ENCODE measurements at places on chromosomes 3 and 15.

DNA sequence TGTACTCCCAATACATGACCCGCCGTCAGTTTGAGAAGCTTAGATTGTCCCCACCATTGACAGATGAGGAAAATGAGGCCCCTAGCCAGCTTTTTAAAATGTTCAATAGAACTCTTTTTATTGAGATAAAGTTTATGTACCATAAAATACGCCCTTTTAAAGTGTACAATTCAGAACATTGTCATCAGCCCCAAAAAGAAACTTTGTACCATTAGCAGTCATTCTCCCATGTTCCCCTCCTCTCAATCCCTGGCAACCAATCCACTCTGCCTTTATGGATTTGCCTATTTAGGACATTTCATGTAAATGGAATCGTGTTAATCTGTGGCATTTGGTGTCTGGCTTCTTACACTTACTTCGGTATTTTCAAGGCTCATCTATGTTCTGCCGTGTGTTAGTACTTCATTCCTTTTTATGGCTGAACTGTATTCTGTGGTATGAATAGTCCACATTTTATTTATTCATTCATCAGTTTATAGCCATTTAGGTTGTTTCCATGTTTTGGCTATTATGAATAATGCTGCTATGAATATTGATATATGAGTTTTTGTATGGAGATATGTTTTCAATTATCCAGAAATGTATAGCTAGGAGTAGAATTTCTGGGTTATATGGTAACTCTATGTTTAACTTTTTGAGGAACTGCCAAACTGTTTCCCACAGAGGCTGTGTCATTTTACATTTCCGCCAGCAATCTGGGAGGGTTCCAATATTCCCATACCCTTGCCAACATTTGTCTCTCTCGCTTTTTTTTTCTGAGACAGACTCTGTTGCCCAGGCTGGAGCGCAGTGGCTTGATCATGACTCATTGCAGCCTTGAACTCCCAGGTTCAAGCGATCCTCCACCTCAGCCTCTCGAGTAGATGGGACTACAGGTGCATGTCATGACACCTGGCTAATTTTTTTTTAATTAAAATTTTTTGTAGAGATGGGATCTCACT lies 15.3 kb upstream of the PTPN23 start:
- DNase-seq: no peak

GRCh38 chr3:15071699-15072098 lies 6.6 kb upstream of the MRPS25 start:
- DNase-seq: no peak

- DNase-seq: no peak
Measured at GRCh38 chr15:58141894-58142293, 3.7 kb downstream of the AQP9 start.

GRCh38 chr15:69843276-69843899 lies 254.3 kb downstream of the TLE3 start:
- no peak for DNase-seq

DNA sequence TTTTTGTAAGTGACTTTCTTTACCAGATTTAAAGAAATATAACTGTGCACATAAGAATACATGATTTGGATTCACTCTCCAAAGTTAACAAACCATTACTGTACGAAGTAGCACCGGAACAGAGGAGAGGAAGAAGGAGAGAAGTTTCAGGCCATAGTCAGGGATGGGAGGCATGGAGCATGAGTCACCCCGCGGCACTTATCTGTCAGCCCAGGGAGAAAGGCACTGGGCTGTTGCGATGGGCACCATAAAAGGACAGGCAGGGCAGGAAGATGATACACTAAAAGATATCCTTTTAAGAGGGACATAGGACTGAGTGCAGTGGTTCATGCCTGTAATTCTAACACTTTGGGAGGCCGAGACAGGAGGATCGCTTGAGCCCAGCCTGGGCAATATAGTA lies 37.0 kb downstream of the TTC23 start:
- DNase-seq: no peak

- DNase-seq: no peak
Measured at GRCh38 chr3:127684871-127685707, 12.3 kb downstream of the ABTB1 start.

- no peak for DNase-seq
Measured at GRCh38 chr3:188021041-188021440, 132.9 kb upstream of the LPP start.

- no peak for DNase-seq
Measured at GRCh38 chr15:40458495-40459371, 12.1 kb upstream of the CHST14 start.

- peak; percentile 65 for DNase-seq
Measured at GRCh38 chr3:46946856-46947545, 29.5 kb downstream of the CCDC12 start.

GRCh38 chr15:33360886-33361285 lies 50.1 kb downstream of the RYR3 start:
- no peak for DNase-seq

All from NK-92 treated with Interleukin-12 subunit alpha and Interleukin-12 subunit beta, amount 100 ng/mL, for 24 hours (cell line).